Activated CD8-positive, alpha-beta T cell treated with anti-CD3 and anti-CD28 coated beads, Interleukin-2, amount 10 ng/mL, durations not matched to agents 7 days and 5 days (primary cell): ENCODE measurements at places on chromosomes 1 and 21.
A peak's percentile ranks its signal among the peaks of the same experiment; 100 is the strongest.

- no peak for DNase-seq
Observed at GRCh38 chr1:215146240-215146975, 63.9 kb downstream of the KCNK2 start.

- DNase-seq = no peak
Observed at GRCh38 chr1:53182716-53183094, 13.9 kb upstream of the CPT2 start.

- no peak for DNase-seq
Observed at GRCh38 chr21:28893687-28894086, 99.0 kb downstream of the LTN1 start.

DNA sequence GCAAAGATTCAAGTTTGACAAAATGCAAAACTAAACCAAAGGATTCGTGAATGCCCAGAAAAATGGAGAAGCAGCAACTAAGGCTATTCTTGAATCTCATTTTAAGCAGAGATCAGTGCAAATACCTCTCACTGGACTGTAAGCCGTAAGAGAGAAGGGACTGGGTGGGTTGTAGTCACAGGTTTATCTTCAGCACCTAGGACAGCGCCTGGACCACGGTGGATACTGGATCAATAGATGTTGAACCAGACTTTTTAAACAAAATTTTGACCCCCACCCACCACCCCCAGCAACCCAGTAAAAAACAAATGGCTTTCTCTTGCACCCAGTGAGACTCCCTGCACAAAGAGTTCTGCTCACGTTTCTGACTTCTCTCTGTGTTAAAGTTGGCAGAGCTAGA lies 347.1 kb downstream of the AJAP1 start:
- DNase-seq = peak; percentile 23

- no peak for DNase-seq
Observed at GRCh38 chr1:45400049-45400448, 59.8 kb upstream of the MUTYH start.

DNA sequence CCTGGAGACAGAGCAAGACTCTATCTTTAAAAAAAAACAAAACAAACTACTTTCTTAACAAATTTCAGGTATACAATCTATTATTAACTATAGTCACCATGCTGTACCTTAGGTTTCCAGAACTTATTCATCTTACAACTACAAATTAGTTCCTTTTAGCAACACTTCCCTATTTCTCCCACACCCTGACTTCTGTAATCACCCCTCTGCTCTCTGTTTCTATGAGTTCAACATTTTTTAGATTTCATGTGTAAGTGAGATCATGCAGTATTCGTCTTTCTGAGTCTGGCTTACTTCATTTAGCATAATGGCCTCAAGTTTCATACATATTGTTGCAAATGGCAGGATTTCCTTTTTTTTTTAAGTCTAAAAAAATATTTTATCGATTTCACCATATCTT lies 77.9 kb upstream of the LPGAT1 start:
- DNase-seq = no peak

- DNase-seq = no peak
Observed at GRCh38 chr21:39073717-39074116, 109.5 kb downstream of the PSMG1 start.

GRCh38 chr1:186512698-186513457 lies 52.0 kb upstream of the PDC start:
- no peak for DNase-seq

DNA sequence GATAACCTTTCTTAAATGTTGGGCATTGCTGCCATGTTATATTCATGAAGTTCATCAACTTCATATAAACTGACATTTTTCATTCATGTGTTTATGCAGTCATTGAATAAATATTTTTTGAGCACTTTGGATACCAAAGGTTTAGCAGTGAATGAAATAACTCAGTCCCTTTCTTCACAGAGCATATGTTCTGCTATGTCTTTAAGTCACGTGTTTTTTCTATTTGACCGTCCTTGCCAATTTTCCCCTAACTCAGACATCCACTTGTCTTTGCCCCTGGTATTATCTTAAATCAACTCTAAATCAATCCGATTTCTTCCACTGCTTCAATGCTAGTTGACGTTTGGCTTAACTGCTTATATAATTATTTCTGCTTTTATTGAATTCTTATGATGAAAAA lies 16.6 kb downstream of the ADARB1 start:
- DNase-seq = no peak

DNA sequence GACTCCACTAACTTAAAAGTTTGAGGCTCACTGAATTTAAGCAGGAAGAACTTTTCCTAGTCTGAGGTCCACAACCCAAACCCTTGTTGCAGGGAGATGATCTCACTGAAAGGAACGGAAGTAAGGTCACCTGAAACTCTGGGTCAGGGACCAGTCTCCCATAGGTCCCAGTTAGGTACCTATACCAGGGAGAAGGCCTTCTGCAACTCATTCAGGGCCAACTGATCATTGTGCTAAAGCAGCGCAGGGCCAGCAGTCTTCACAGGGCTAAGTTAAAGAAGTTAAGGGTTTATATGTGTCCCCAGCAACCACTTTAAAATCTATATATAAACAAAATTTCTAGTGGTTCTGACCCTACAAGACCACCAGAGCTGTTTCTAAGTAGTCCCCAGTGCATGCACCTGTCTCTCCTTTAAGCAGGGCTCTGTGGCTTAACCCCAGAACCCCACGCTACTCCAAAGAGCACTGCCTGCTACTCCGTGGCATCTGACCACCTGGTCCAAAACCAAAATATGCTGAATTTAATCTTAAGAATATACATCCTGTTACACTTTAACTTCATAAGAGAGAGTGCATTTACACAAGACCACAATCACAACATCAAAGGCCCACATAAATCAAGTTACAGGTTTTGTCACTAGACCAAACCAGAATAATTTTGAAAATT lies 2.8 kb downstream of the SRSF10 start:
- DNase-seq = no peak

DNA sequence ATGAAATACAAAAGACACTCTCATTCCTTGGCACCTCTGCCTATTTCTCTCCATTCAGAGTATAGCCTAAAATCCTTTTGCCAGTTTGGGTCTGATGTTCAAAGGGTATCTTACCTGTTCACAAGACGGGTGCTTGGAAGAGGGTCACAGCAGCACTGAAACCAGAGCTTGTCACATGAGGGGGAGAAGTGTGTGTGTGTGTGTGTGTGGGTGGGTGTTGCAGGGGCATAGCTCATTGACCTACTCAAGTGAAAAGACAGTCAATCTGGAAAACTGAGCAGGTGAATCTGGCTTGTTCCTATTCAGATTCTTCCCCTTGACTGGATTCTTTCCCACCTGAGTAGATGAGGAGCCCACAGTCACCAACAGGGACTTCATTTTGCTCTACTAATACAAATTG lies 63.9 kb downstream of the KCTD3 start:
- DNase-seq = no peak

- no peak for DNase-seq
Observed at GRCh38 chr1:224922404-224923164, 6.9 kb upstream of the DNAH14 start.

GRCh38 chr1:29624320-29625083 lies 388.2 kb downstream of the PTPRU start:
- DNase-seq = peak; percentile 9

GRCh38 chr1:19656780-19657466 lies 7.8 kb upstream of the HTR6 start:
- no peak for DNase-seq

GRCh38 chr1:111192658-111193519 lies 7.6 kb downstream of the DENND2D start:
- no peak for DNase-seq

DNA sequence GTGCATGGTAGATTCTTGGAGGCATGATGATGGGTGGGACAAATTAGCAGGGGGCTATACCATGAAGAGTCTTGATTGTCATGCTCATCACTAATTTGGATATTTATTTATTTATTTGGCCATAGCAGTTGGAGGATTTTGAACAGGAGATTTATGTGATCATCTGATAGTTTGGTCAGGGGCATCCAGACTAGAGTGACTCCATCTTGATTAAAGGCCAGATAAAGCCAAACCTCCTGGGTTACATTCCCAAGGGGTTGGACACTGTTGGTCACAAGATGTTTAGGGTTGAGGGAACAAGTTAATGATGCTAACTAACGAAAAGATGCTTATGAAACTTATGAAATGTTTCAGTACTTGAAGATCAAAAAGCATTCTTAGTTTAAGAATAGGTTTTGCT lies 139.8 kb downstream of the MAST2 start:
- DNase-seq = no peak

DNA sequence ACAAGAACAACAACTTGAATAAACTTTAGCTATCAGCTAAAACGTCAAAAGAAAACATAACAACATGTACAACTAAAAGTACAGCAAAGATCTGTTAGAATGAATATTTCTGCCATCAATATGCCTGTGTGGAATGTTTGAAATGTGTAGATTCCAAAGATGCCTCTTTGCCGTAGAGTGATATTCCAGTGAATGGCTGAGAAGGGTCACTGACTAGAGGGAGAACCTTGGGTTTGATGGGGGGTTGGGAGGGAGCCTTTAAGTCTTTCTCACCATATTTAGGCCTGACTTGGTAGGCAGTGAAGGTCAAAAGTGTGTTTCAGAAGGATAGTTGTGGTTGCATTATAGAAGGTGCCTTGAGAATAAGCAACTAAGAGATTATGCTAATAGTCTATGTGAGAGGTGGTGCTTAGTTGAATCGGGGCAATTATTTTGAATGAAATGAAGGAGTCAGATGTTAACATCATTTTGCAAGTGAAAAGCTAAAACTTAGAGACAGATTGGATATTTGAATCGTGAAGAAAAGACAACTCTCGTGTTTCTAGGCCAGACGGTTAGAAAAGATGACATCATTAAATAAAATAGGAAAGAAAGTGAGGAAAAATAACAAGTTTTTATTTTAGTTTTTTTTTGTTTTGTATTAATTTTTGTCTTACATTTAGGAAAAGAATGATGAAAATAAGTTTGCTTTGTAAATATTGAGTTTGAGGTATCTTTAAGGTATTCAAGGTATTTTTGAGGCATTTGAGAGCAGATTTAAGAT lies 53.8 kb downstream of the PLA2G4A start:
- DNase-seq = no peak

DNA sequence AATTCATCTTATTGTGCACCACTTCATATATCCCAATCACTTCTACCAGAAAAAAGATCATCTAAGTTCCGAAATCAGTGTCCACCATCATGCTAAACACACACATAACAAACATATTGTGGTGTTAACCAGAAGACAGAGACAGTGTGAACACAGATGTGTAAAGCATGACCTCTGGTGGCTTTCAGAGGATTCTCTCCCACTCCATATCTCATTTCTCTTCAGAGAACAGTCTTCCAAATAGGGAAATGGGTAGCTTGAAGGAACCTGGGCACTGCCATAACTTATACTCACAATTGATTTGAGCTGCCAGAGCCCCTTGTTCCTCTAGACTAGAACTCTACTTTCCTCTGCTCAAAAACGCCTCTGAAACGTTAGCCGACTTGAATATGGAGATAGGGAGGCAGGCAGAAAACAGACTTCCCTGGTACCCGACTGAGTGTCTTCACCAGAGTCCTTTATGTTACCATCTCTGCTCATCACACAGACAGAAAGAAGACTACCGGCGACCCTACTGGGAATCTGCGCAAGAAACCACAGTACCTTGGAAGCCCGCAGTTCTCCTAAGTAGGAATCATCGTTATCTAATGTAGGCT lies 1.8 kb upstream of the ELAPOR1 start:
- no peak for DNase-seq

DNA sequence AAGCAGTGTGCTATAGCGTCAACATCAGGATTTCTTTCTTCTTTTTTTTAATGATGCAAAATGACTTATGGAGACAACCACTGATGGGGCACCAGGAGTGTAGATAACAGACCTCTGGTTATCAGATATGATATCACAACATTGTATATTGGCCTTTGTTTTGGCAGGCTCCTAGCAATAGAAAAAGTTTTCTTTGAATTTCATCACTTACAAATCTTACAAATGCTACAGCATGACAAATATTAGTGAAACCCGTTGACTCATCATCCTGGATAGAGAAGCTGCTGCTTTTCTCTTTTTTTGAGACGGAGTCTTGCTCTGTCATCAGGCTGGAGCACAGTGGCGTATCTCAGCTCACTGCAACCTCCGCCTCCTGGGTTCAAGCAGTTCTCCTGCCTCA lies 92.9 kb downstream of the LTN1 start:
- DNase-seq = no peak

DNA sequence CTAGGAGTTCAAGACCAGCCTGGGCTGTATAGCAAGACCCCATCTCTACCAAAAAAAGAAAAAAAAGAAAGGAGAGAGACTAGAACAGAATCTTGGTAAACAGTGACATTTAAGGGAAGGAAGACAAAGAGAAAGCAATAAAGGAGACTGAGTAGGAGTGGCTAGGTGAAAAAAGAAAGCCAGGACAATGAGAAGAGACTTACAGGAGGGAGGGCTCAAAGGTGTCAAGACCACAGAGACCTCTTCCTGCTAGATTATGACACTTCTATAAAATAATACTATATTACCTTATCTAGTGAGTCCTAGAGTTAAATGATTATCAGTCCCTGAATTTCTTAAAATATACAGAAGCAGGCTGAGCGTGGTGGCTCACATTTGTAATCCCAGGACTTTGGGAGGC lies 10.1 kb upstream of the EPRS1 start:
- no peak for DNase-seq

DNA sequence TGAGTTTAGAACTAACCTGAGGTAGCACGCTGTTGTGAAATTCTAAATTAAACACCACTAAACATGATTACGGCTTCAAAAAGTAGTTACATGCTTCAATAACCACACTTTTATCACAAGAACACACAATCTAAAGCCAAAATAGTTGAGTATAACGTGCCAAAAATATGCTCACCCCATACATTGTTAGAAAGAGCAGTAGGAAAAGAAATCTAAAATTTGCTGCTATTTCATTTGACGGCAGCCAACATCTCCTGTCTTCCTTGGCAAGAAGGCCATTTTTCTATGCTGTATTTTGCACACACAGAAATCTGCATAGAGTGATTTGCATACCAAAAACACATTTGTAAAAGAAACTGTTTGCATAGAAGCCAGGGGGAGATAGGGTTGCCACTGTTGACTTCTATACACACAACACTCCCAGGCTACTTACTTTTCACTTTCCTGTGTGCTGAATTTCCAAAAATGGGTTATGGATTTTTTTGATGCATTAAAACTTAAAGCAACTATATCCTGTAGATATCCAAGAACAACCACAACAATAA lies 42.9 kb upstream of the DMRTB1 start:
- DNase-seq = no peak

DNA sequence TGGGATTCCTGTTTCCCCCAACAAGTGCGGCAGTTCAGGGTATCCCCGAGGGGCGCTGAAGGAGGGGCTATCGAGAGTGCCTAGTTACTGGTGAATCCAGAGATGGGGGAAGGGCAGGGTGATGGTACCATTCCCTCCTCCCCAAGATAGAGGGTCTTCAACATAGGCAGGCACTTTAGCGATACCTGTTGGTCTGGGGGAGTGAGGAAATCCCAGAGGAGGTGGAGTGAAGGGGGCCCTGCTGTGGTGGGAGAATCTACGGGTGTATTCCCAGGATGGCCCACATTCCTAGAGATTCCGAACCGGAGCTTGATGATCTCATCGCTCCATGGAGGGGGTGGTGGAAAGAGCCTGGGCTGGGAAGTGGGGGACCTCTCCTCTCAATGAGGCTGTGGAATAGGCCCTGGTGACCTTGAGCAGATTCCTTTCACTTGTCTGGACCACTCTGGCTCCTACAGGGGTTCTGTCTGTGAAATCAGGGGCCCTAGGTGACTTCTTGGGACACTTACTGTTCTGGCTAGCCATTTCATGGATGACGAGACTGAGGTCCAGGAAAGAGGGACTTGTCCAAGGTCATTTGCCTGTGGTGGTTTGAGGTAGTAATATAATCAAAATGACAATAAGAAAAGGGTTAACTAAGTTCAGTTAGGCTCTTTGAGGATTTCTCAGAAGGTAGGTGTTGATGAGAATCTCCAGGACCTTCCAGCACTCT lies 52.7 kb upstream of the SYNC start:
- DNase-seq = no peak

- no peak for DNase-seq
Observed at GRCh38 chr1:84896279-84896678, 3.3 kb upstream of the LPAR3 start.
